ENCODE measurements at places on chromosomes 1 and 21. TPM values are rescaled to one million over a fixed set of nuclear protein-coding genes. Genes with fewer than 3 reads are reported as not detected.

GRCh38 chr1:109764561-109765482 lies 1.1 kb upstream of the EPS8L3 start:
- DNase-seq = peak; percentile 45

DNA sequence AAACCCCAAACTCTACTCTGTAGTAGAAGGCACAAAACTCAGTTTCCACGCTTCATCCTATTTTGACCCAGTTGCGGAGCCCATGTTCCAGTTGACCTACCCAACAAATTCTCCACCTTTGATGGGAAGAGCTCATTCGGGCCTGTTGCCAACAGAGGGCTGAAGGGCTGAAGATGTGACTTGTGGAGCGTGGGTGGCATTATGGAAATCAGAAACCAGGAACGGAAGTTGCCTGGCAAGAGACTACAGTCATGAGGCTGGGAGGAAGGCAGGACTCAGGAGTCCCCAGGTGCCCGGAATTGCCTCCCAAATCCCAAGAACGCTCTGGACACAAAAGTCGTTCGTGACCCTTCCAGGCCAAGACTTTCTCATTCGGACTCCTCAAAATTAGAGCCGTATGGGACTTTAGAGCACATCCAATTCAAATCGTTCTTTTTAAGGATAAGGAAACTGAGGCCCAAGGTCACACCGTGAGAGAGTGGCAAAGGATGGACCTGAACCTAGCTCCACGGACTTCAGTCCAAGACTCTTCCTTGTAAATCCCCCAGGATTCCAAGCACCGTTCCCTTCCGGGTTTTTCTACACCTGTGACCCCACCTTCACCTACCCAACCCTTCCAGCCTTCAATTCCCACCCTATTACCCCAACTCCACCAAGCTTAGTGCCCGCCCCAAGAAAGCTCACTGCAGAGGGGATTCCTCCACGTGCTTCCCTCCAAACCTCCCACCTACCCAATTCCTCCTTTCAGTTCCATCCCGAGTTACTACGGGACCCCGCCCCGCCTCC lies 739 bp downstream of the SMG5 start:
- DNase-seq = no peak

- no peak for DNase-seq
Measured at GRCh38 chr1:245687636-245688535, 533.1 kb downstream of the KIF26B start.

- no peak for DNase-seq
Measured at GRCh38 chr1:159968901-159969300, 14.9 kb upstream of the SLAMF9 start.

Gene CHI3L2
- total RNA-seq = 10.7 TPM

Gene GJA4
- 18.0 TPM for total RNA-seq

Gene ATP1A2
- total RNA-seq = 262 TPM

Data from right cardiac atrium (tissue), 5 donors.